ENCODE measurements at places on chromosomes 3 and 15.

DNA sequence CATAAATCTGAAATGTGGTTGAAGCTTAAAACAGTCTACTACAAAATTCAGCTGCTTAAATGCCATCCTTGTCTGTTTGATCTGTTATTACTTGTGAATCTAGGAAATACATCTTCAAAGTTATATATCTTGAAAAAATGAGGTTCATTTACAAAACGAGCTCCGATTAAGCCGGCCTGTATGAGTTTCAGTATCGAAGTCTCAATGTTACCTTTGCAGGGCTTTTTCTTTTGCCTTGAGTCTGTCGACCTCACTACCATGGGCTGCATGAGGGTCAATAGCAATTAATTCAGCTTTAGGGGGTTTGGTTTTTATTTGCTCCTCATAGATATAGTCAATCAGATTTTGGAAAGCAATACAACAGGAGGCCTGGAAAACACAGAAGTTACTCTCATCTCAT lies 23.2 kb downstream of the ERICH6 start:
- DNase-seq: no peak

GRCh38 chr3:139113231-139113992 lies 68.7 kb upstream of the PRR23C start:
- no peak for DNase-seq

DNA sequence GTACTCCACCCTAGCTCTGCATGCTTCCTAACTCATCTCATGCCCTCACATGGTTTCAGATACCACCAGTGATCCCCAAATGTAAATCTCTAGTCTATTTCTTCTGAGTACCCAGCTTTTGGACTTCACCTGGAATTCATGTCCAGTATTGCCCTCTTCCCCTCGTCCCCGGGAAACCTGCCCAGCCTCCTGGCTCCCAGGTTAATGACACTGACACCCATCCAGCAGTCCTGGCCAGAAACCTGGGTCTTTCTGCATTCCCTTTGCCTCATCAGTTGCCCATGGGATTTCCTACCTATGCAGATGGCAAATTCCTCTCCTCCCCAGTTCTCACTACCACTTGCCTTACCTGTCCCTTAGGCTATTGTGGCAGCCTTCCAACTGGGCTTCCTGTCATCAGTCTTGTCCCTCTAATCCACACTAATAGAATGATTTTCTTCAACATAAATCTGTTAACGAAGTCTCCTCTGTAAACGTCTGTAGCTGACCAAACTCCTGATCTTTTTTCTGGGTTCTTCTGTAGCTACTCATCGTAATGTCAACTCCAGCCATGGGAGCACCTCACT lies 15.3 kb upstream of the MYLK start:
- no peak for DNase-seq

GRCh38 chr15:73681063-73681462 lies 3.1 kb upstream of the CD276 start:
- no peak for DNase-seq

- DNase-seq: no peak
Measured at GRCh38 chr3:160018959-160019358, 30.3 kb downstream of the IL12A start.

DNA sequence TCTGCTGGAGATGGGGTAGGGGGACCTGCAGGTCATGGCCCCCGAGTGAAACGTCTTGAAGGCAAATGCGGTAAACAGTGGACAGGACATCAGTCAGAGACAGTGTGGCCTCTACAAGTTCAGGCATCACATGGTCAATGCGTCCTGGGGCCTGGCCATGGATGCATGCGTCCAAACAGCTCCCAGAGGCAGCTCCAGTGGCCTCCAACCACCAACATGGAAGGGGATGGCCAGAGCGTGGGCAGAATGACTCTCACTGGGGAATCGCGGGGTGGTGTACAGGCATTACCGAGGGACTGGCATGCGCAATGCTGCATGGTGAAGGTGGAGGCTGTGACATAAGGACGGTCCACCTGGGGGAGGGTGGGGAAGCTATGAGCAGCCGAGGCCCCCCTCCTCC lies 35.6 kb upstream of the IQSEC1 start:
- no peak for DNase-seq

Data from AG10803 (cell line).